ENCODE measurements at places on chromosomes 1 and 21. TPM values are rescaled to one million over a fixed set of nuclear protein-coding genes. Genes with fewer than 3 reads are reported as not detected.

SZT2 gene
- total RNA-seq: 85.3 TPM

SPATA46 gene
- total RNA-seq: not detected

MYOG gene
- total RNA-seq: not detected

C4BPA gene
- total RNA-seq: not detected

CD1D gene
- 0.25 TPM for total RNA-seq

ANGEL2 gene
- total RNA-seq: 33.1 TPM

FTCD gene
- total RNA-seq: 13.4 TPM

LCE2B gene
- total RNA-seq: not detected

JAM2 gene
- total RNA-seq: 4.6 TPM

SHISA4 gene
- total RNA-seq: 2.9 TPM

SPAG17 gene
- total RNA-seq: not detected
